GM12878 (cell line): ENCODE measurements at places on chromosomes 16 and 17. TPM values are rescaled to one million over a fixed set of nuclear protein-coding genes. Genes with fewer than 3 reads are reported as not detected.
A peak's percentile ranks its signal among the peaks of the same experiment; 100 is the strongest.

- H3K36me3 ChIP-seq, result no peaks in the 10 kb centered on the region
- peaks cover 6% of the 10 kb centered on the region for H3K27me3 ChIP-seq
- DNase-seq, result no peak
These were observed 814 bp upstream of the RUNDC3A start for GRCh38 chr17:44307387-44308186.

The SPNS3 gene
- 2.0 and 2.3 TPM in 2 replicates for total RNA-seq

The FAM20A gene
- total RNA-seq, result not detected in 2 replicates

- H3K27ac ChIP-seq, result no peak overlapping the region
- H3K36me3 ChIP-seq, result no peaks in the 10 kb centered on the region
- peaks cover 5% of the 10 kb centered on the region for H3K4me1 ChIP-seq
- DNase-seq, result no peak
- H3K4me3 ChIP-seq, result no peak overlapping the region
These were observed 214.2 kb upstream of the GSE1 start for GRCh38 chr16:85398688-85399582.

DNA sequence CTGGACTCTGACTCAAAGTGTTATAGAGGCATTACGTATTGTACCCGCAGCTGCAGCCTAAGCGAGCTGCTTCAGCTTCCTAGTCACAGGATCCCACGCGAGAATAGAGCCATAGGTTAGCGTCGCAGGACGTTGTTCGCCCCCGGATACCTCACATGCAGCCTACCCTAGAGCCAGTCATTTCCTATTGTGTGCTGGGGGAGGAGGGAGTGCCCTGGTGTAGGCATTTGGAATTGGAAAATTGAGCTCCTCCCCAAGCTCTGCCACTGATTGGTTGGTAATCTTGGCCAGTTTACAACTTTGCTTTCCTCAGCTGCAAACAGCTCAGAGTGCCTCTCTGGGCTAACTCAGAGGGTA lies 530 bp downstream of the NAA60 start:
- no peaks in the 10 kb centered on the region for H3K36me3 ChIP-seq
- peak overlapping the region; percentile 74 for H3K4me3 ChIP-seq
- no peaks in the 10 kb centered on the region for H3K27me3 ChIP-seq
- no peaks in the 10 kb centered on the region for H3K4me1 ChIP-seq

The TPSB2 gene
- 0.19 TPM in 1 of 2 replicates, not detected in the other for total RNA-seq

- H3K4me1 ChIP-seq, result no peaks in the 10 kb centered on the region
- H3K27ac ChIP-seq, result no peak overlapping the region
- no peaks in the 10 kb centered on the region for H3K27me3 ChIP-seq
- H3K4me3 ChIP-seq, result no peak overlapping the region
- H3K36me3 ChIP-seq, result peaks cover 18% of the 10 kb centered on the region
These were observed 13.6 kb downstream of the HSD11B2 start for GRCh38 chr16:67444259-67445125.

DNA sequence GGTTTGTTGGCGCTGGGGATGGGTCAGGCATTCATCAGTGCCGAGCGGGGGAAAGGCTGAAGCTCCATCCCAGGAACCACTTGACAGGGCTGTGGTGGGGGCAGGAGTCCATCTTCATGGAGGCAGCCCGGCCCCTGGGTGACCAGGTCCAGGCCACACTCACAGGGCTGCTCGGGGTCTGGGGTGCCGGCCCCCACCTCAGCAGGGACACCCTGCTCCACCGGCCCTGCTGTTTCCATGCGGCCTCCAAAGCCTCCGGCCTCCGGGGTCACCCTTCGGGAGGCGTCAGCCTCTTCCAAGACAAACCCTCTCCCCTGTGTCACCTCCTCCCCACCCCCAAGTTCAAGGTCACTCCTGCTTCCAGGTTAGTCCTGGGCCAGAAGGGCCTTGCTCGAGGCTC lies 22.1 kb downstream of the GALNS start:
- DNase-seq, result no peak
- H3K4me1 ChIP-seq, result no peaks in the 10 kb centered on the region
- H3K27me3 ChIP-seq, result no peaks in the 10 kb centered on the region
- H3K36me3 ChIP-seq, result no peaks in the 10 kb centered on the region; the same call in 1 of the 2 replicates
- H3K4me3 ChIP-seq, result no peak overlapping the region
- no peak overlapping the region for H3K27ac ChIP-seq

- H3K36me3 ChIP-seq, result no peaks in the 10 kb centered on the region
- no peak for DNase-seq
These were observed 90.8 kb downstream of the STX8 start for GRCh38 chr17:9484789-9485188.

The SNX20 gene
- total RNA-seq, result 21.4 and 24.1 TPM in 2 replicates
